Suprapubic skin (tissue), 4 donors: ENCODE measurements at places on chromosomes 11 and 22.

GRCh38 chr11:31795706-31796498 lies 15.2 kb downstream of the PAX6 start:
- DNase-seq, result no peak

DNA sequence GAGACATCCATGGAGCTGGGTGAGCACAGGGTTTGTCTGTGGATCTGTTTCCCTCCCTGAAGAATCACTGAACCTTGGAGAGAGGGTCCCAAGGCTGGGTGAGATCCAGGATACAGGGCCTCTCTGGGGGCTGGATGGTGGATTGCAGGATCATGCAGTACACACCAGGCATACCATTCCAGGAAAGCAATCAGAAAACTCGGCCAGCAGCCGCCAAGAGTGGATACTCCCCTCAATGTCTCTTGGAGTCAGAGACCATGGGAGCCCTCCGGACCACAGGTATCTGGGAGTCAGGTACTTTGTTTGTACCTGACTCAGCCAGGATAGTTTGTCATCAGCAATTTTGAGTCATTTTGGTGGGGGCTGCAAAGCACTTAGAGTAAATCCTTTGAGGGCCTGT lies 14.6 kb upstream of the SYT13 start:
- DNase-seq, result no peak

- no peak for DNase-seq
Observed at GRCh38 chr22:24905909-24906308, 40.6 kb downstream of the LHFPL7 start.

- no peak for DNase-seq
Observed at GRCh38 chr22:43205748-43206508, 19.0 kb upstream of the TTLL12 start.

DNA sequence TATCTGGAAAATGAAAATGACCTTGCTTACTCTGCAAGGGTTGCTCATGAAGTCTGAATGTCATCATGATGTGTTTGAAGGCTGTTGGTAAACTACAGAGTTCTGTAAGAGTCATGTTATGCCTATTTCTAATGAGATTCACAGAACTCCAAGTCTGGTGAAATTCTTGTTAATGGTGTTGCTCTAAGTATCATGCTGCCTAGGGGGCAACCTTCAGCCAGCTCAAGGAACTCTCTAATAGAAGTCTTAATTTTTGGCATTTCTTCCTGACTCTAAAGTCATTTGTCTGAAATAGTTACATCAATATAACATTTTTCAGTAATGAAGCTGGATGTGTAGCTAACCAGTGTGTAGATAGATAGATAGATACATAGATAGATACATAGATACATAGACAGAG lies 302.8 kb downstream of the FAT3 start:
- DNase-seq, result no peak

- no peak for DNase-seq
Observed at GRCh38 chr11:45076761-45077160, 69.7 kb upstream of the PRDM11 start.

DNA sequence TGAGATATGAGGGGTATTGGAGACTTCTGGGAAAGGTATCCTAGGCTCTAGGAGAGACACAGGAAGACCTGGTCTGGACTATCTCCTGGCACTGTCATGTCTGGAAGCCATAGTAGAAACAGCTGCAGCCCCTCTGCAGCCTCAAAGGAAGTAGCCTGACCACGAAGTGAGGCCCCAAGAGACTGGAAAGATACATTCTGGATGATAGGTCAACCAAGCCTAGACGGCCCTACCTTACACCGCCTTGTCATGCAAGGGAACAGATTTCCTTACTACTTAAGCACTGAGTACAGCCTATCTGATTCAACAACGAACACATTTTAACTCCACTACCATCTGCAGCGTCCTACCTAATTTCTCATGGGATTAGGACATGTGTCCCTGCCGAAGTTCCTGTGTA lies 31.1 kb downstream of the UQCR10 start:
- DNase-seq, result no peak

DNA sequence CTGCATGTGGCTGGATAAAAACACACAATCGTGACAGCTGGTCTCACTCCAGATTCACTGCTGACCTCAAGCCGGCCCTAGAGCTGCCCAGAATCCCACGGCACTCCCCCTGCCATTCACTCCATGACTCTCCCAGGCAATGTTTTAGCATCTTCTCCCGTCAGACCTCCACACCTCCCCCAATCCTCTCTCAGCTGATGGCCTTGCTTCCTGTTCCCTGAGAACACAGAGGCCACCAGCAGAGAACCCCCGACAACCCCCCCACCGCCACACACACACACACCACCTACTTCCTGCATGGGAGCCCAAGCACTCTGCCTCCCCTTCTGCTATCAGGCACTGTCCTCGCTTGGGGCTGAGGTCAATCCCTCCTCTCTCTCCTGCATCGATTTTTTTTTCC lies 9.3 kb downstream of the TNKS1BP1 start:
- DNase-seq, result no peak

DNA sequence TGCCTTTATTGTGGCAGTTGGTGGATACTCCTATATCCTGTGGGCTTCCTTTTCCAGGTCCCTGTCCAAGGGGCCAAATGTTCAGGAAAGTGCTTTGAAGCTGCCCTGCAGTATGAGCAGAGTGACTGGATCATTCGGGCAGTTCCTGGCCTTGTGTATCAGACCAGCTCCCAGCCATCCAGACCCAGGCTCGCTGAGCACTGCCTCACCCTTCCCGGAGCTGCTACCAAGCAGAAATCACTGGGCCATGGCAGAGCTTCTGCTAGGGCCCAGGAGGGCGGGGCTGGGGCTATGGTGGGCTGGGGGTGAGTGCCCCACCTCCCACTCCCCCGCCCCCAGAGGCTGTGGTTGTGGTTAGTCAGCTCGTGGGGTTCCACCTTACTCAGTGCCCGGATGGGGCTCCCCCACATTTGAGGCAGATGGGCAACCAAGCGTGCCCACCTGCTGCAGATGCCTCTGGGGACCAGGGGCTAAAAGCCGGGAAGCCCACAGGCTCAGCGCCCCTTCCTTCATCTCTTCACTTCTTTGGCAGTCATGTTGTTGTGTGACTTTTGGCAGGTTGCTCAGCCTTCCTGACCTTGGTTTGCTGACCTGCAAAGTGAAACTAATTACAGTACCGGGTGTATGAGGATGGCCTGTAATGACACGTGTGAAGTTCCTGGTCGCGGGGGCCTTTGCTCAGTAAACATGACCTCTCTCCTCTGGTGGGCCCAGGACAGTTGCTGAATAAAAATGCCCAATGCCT lies 2.1 kb upstream of the LRRC32 start:
- no peak for DNase-seq

GRCh38 chr22:26401726-26402125 lies 27.3 kb upstream of the ASPHD2 start:
- DNase-seq, result no peak

- DNase-seq, result no peak
Observed at GRCh38 chr22:37068859-37069258, 17.3 kb downstream of the KCTD17 start.

GRCh38 chr11:844693-845644 lies 2.3 kb downstream of the TSPAN4 start:
- DNase-seq, result peak; percentile 96

DNA sequence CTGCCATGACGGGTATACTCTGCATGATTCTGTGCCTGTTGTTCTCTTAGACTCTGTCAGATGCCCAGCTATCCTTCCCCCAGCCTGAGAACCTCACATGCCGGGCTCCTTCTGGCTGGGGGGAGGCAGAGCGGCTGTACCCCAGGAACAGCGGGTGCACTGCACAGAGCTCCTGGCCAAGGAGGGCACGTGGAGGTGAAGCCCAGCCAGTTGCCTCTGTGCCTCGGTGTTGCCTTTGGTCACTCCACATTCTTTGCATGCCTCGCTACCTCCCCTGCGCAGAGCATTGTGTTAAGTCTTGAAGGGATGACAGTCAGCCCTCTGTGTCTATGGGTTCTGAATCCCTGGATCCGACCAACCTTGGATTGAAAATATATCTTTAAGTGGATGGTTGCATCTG lies 77.7 kb downstream of the FEZ1 start:
- DNase-seq, result no peak

DNA sequence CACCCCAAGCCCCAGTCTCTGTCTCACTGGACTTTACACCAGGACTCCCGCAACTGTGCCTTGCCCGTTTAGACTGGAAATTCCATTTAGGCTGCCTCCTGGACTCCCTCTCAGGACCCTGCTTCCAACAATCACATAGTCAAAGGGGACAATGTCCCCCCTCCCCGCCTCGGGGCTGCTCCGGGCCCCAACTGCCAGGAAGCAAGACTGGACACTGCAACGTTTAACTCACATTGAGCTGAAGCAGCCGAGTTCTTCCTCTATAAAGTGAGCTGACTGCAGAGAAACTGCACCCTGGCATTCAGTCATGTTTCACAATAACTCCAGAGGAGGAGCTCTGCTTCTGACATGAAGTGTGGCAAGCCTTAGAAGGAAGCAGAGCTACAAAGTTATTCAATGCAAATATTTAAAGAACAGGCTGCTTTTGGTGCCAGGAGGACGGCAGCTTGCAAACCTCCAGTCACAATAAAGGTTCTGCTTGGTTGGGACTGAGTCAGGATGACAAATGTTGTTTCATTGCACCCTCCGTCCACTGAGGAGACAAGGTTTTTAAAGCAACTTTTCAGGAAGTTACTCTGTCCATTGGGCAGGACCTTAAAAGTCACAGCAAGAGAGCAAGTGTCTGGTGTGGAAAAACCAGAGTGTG lies 19.9 kb downstream of the PACSIN2 start:
- DNase-seq, result peak; percentile 71

- DNase-seq, result no peak
Observed at GRCh38 chr11:74444173-74444826, 23.0 kb downstream of the KCNE3 start.

DNA sequence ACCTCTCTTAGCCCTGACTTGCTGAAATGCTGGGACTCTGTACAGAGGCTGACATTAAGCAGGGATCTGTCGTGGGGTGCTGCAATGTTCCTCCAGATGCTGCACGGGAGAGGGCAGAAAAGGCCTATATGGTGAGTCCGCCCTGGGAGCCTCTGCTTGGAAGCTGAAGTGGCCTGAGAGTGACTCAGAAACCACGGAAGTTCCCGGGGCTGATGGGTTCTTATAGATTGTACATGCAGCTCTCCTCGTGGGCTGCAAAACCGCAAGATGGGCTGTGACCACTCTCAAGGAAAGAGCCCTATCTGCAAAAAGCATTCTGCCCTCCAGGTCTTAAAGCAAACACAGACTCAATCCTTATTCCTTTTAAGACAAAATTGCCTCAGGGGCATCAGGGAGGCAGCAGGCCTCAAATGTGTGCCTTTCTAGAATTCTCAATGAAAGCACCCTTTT lies 5.8 kb upstream of the SLC43A3 start:
- no peak for DNase-seq

GRCh38 chr11:7906481-7906880 lies 24.6 kb downstream of the OR10A6 start:
- no peak for DNase-seq

GRCh38 chr22:50250555-50251476 lies at the start of gene HDAC10:
Gene HDAC10, minus strand, starts transcription at chr22:50251265. Its CDS starts 233 bp downstream, at chr22:50251032.
- no peak for DNase-seq

GRCh38 chr11:125289419-125290098 lies 125.0 kb downstream of the PKNOX2 start:
- no peak for DNase-seq

GRCh38 chr11:61567286-61568061 lies 13.4 kb downstream of the SYT7 start:
- DNase-seq, result peak; percentile 91

DNA sequence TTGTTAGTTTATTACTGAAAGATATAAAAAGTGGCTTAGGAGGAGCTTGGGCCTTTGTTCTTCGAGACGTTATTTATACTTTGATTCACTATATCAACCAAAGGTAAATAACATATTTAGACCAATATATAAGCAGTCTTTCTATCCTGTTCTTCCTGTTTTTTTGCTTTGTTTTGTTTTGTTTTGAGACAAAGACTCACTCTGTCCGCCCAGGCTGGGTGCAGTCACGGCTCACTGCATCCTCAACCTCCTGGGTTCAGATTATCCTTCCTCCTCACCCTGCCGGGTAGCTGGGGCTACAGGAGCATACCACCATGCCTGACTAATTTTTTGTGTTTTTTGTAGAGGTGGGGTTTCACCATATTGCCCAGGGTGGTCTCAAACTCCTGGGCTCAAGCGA lies 66.8 kb downstream of the ATM start:
- DNase-seq, result no peak

DNA sequence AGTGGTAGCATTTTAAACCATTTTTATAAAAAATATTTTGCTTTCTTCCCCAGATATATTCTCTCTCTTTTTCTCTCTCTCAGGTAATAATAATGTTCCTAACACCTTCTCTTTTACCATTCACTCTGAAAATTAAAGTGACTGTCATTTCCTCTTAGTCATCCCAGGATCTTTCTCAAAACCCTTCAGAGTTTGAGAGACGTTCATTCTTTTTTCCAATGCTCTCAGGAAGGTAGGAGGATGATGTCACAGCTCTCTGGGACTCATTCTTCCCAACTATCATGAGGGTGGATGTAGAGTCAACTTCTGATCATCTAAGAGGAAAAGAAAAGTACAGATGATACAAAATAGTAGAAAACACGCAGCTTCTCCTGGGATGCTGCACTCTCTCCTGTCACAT lies 60.2 kb upstream of the CRTAM start:
- no peak for DNase-seq

GRCh38 chr11:6615882-6616585 lies 3.2 kb downstream of the TPP1 start:
- no peak for DNase-seq

GRCh38 chr11:46894961-46895360 lies 23.4 kb downstream of the LRP4 start:
- DNase-seq, result no peak

DNA sequence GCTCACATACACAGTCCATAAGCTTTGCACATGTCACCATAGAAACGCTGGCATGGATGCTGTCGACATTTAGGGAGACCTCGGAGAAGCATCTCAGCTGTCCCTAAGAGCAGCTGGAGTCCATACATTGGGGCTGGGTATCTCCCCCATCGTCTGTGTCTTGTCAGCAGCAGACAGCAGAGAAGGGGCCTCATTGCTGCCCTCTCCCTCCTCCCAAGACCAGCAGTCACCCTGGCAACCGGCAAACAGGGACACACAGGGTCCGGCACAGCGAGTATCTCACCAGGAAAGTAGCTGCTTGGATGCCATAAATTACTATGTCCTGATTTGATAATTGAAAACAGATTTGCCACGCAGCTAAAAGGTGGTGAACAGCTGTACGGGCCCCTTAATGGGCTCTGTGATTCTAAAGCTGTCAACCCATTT lies 84.4 kb downstream of the CD44 start:
- no peak for DNase-seq

- DNase-seq, result no peak
Observed at GRCh38 chr11:15699978-15700377, 585.3 kb downstream of the INSC start.

DNA sequence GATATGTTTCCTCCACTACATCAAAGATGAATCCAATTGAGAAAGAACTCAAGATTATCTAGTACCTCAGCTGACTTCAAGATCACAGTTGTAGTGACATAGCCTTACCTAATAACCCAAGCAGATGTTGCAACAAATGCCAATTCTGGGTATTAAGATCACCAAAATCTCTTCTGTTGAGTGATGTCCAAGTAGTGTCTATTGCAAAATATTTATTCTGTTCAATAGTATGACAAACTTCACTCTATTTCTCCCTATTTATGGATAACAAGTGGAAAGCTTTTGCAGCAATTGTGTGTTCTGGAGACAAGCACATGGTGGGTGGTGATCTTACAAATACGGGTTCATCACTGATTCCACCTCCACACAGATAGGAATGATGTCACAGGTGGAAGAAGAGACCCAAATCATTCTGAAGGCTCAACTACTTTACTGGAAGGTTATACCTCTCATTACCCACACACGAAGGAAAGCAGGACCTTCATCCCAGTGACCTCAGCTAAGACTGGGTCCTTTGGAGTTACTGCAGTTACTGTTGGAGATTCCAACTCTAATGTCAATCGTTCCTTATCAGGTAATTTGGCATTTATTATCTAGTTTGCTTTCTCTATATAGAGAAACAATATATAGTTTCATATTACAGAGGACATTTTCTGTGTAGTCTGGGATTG lies 72.0 kb downstream of the CD44 start:
- no peak for DNase-seq
